ENCODE measurements at places on chromosomes 12 and 14.

- no peak for DNase-seq
Measured at GRCh38 chr12:22792138-22792537, 167.2 kb downstream of the ETNK1 start.

- no peak for DNase-seq
Measured at GRCh38 chr12:52543985-52544883, 8.7 kb downstream of the KRT71 start.

DNA sequence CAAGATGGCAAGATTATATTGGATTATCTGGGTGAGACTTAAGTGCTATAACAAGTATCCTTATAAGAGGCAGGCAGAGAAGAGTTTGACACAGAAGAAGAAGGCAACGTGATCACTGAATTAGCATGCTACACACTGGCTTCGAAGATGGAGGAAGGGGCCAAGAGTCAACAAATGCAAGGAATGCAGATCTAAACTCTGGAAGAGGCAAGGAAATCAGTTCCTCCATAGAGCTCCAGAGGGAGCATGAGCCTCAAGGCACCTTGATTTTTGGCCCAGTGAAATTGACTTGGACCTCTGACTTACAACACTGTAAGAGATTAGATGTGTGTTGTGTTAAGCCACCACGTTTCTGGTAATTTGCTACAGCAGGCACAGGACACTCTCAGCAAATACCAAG is 536.4 kb upstream of the SEL1L start:
- DNase-seq = no peak

GRCh38 chr12:130456375-130457199 is 118.9 kb downstream of the PIWIL1 start:
- DNase-seq = no peak

- DNase-seq = no peak
Measured at GRCh38 chr14:72850360-72850759, 43.5 kb downstream of the DPF3 start.

DNA sequence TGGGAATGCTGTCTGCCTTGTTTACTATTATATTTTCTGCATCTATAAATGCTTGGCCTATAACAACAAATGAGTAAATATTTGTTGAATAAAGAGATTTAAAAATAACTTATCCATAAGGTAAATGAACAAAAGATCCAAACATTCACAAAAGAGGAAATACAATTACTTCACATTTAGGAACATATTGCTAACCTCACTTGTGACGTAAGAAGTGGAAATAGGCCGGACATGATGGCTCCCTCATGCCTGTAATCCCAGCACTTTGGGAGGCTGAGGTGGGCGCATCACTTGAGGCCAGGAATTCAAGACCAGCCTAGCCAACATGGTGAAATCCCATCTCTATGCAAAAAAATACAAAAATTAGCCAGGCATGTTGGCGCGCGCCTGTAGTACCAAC is 25.7 kb upstream of the CKAP4 start:
- DNase-seq = no peak

All from stimulated activated CD4-positive, alpha-beta T cell treated with anti-CD3 and anti-CD28 coated beads, Interleukin-15, amount 100 ng/mL, for 1 hour (primary cell).